Activated CD4-positive, alpha-beta T cell treated with anti-CD3 and anti-CD28 coated beads, Interleukin-2, amount 10 ng/mL, durations not matched to agents 7 days and 5 days (primary cell): ENCODE measurements at places on chromosomes 4 and X.

DNA sequence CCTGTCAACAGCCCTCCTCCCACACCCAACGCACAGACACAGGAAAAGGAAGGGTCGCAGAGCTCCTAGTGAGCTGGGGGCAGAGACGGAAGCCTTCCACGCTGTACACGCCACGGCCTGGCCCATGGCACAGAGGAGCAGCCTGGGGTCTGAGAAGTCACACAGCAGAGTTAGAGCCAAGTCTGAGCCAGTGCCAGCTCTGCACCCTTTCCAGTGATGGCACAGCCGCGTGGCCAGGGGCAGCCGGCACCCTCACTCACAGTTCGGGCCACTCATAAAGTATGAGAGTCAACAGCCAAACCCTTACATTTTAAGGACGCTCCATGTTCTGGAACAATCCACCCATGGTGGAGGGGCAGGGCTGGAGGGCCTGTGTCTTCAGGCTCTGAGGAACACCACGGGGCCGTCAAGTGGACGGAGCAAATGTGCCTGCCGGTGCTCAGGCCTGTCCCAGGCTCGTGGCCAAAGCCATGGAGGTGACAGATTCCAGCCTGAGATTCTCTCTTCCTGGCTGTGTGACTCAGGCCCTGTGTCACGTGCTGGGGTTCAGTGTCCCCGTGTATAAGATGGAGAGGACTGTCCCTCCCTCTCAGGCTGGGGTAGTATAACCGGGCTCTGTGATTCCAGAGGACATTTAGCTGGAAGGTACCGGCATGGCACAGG is 91.2 kb downstream of the ABLIM2 start:
- no peak for DNase-seq

DNA sequence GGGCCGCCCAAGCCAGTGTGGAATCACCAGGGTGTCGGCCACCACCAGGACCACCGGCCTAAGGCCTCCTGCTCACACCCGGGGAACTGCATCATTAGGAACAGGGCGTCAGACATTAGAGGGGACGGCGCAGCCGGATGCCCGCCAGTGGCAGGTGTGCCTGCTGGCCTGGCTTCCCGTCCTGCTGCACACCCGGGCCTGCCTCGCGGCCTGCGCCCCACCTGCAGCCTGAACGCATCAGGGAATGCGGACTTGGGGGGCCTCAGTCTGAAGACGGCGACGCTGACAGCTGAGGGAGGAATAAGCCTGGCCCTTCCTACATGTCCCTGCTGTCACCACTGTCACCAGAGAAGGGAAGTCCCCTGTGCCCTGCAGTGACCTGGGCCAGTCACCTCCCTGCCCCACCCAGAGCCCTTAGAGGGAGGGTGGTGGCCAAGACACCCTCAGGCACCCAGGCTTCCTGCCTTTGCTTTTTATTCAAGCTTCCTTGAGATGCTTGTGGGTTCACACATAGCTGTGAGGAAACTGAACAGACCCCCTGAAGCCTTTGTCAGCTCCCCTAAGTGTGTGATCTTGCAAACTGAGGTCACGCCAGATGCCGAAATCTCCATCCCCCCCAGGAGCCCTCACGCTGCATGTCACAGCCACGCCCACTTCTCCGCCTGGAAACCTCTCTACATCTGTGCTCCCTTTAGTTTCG is 3.2 kb downstream of the DGKQ start:
- DNase-seq = no peak

- DNase-seq = no peak
Observed at GRCh38 chr4:152938237-152938947, 2.3 kb downstream of the FHDC1 start.

DNA sequence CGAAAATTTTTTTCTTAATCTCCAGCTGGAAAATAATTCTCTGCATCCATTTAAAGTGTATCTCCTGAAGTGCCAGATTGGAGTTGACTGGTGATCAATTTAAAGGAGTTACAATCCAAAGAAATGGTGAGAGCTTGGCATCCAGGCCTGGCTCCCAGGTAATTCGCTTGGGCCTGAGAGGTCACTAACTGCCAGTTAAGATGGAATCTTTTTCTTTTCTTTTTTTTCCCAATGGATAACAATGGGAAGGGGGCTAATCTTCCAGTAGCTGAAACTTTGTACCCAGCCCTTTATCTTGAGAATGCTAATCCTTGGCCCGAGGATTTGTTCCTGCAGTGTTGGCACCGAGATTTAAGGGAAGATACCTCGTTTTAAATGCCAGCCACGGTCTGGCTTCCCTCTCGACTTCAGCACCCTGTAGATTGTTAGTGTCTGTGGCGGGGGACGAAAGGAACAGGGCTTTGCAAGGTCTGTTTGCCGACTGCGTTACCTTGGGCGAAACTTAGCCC is 13.3 kb upstream of the PITX2 start:
- no peak for DNase-seq

DNA sequence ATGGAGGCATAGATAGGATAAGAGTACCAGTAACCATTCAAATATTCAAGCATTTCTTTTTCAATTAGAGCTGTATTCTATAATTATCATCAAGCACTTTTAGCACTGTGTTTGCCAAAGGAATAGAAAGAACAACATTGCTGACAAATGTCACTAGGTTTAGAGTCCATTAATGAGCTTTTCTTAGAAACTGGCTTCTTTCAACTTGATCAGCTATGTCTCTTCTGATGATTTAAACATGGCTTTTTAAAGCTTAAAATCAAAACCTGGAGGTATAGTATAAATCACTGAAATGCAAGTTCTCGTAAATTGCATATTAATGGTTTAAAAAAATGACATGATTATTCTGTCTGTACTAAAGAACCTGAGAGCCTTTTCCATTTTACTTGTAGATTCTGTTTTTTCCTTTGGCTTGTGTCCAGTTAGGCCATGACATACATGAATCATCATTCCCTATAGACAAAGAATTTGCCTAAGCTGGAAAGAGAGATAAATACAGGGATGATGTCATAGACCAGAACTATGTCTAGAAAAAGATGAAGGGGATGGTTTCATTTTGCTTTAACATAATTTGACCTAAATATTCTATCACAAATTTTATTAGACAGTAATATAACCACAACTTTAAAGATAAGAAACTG is 340.1 kb upstream of the CTSO start:
- no peak for DNase-seq

DNA sequence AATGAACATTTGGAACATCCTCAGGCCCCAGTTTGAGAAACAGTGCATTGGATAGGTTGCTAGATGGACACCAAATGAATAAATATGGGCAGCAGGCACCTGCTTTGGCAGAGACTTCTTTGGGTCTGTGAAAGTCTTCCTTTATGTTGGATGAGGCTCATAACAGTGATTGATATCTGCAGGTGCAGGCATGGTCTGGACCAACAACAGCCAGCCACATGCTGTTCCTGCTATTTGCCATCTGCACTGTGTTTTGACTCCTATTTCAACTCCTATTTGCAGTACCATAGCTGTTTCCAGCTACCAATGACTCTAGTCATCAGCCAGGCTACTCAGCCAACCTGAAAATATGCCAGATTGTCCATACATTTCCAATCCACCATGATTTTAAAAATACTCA is 60.9 kb downstream of the ANAPC4 start:
- no peak for DNase-seq

DNA sequence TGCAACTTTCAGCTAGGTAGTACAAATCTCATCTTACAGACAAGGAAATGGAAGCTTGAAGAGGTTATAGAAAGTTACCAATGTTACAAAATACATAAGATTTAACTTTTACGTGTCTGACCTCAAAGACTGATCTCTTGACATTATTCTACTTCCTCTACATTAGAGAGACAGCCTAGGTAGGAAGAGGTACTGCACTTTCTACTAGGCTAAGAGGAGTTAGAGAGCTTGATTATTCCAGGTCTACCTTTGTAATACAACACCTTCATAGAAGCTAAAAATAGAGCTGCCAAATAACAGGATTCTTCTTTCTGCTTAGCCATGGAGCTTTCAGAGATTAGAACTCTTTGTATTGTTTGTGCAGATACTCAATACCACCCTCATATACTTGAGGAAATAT is 147.6 kb upstream of the NPY2R start:
- DNase-seq = no peak

- no peak for DNase-seq
Observed at GRCh38 chrX:131067846-131068745, 9.9 kb downstream of the ARHGAP36 start.

DNA sequence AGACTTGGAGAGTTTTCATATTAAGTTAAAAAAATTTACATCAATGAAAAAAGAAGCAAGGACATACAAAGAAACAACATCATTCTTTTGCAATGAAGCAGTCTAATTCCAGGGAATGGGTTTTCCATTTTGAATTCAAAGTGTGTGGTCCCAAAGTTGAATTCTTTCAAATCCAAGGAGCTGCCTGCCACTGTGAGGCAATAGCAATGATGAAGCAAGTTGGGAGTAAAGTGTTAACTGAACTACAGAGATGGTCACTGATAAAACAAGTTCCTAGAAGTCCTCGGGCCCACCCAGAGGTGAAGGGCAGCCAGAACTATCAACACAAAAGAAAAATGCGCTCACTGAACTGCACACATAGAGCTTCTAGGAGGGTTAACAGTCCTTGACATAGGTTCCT is 115.9 kb downstream of the RAB28 start:
- DNase-seq = no peak

GRCh38 chrX:111259559-111259958 is 10.7 kb downstream of the CAPN6 start:
- no peak for DNase-seq

- no peak for DNase-seq
Observed at GRCh38 chr4:149836546-149836945, 20.9 kb upstream of the IQCM start.

DNA sequence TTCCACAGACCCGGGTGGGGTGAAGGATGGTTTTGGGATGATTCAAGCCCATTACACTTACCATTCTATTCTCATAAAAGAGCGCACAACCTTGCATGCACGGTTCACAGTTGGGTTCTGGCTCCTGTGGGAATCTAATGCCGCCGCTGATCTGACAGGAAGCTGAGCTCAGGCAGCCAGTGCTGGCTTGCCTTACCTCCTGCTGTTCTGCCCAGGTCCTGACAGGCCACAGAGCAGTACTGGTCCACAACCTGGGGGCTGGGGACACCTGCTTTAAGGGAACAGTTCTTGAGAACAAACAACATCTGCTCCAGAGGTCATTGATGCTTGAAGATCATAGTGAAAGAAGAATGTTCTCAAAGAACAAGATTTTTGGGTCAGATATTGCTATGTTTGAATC is 8.0 kb upstream of the HS3ST1 start:
- no peak for DNase-seq

- DNase-seq = no peak
Observed at GRCh38 chrX:118062817-118063615, 53.6 kb downstream of the KLHL13 start.

DNA sequence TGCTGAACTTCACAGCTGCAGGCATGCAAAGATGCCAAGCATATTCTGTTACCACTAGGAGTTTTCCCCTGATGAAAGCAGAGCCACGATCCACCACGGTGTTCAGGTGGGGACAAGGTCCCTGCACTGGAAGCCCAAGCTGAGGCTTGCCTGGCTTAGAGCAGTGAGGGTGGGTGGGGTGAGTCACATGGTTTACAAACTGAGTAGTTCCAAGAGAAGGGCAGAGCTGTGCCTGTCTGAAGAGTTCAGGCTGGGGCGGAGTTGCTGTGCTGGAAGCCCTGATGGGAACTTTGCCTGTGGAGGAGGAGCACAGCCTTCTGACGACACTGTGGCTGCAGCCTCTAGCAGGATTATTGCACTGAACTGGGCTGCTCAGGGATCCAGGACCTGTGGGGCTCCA is 45.5 kb downstream of the FAM9B start:
- no peak for DNase-seq

DNA sequence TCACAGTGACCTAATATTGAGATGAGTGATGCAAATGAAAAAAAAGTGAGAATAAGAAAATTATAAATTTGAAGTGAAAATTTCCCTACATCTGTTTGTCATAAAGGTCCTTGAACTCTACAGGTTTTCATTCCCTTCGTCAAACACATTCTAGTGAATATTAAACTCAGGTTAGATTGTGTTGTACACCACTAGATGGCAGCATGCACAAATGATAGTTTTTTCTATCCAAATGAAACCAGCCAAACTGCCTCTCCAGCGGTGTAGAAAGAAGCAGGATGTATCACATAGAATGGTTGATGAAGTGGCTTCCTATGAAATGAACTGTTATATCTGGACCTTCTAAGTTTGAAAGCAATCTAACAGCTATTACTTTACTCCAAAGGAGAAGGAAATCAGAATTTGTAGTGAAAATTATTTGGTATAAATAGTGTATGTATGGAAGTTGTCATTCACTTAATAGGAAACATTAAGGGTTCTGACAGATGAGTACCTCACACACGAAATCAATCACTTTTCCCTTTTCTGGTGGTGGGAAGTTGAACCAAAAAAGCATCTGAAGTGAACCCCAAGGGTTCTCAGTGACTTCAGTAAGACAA is 382.7 kb downstream of the UNC5C start:
- DNase-seq = peak; percentile 65

- DNase-seq = no peak
Observed at GRCh38 chr4:109979920-109980717, 67.4 kb downstream of the EGF start.

DNA sequence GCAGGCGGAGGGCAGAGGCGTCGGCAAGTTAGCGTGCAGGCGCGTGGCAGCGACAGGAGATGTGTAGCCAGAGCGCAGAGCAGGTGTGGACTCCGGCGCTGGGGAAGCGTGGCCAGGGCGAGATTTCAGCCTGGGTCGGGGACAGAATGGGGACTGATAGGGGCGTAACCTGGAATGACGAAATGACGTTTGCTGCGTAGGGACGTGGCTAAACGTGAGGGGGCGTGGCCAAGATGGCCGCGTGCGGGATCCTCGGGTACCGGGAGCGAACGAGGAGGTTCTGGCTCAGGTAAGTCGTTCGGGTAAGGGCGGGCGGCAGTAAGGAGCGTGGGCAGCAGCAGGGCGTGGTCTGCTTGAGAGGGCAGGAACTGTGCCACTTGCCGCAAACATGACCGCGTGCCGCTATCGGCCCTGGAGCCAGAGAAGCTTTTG is 10.9 kb upstream of the CLTRN start:
- DNase-seq = peak; percentile 79

DNA sequence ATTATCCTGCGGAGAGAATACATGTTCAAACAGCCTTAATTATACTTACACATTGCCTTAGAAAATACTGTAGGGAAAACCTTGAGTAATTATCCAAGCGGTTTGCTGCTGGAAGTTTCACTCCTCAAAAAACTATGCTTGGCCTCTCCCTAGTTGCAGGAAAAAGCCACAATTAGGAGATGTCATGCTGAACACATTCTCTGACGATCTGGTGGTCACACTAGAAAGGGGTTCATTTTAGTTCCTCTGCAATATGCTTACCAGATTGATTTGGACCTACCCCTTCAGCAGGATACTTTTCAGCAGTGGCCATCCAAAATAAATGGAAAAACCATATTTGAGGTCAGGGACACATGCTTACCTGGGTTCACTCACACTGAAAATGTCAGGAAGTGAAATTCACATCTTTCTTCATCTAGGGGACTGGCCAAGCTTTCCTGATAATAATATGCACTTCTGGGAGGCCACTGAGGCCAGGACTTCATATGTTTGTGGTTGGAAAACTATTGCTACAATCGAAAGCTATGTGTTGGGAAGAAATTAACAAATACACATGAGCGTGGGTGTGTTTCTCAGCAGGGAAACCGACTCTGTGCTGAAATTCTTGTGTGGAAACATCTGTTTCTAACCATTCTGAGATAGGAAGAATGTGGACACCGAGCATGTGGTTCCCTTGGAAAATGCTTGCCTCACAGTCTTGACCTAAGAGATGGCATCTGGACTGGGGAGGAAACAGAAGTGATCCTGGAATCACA is 68.8 kb downstream of the ATXN3L start:
- DNase-seq = no peak
